ENCODE measurements at places on chromosomes 5 and 9. TPM values are rescaled to one million over a fixed set of nuclear protein-coding genes. Genes with fewer than 3 reads are reported as not detected.

DNA sequence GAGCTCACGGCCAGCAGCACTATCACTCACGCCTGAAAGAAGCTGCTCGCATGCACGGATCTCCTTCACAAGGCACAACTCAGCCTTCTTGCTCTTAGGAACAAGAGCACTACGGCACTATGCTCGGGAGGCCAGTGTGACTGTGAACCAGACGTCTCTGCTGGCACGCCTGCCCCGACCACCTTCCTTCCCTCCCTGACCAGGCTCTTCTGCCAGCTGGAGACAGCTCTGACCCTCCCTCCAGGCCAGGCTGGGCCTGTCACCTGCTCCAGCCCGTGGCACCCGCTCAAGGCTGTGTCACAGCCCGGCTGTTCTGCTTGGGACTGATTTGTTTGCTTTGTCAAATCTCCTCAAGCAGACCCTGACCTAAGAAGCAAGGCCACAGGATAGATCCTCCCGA is 7.0 kb downstream of the TBC1D9B start:
- no peak for DNase-seq

DNA sequence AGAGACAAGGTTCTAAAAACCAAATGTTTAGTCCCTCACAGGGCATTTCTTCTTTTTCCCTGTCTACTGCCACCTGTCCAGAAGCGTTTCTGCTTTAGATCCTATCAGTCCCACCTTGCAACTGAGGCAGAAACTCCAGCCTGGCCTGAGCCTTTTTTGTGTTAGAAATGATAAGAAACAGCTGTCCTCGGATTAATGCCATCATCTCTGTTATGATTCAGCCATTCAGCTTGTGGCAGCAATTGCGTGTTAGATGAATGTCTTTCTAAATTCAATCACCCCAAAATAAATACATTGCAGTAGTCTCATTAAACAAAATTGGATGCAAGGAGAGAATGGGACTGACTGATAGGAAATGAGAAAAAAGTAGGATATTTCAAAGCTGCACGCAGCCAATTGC is 28.3 kb upstream of the FRMPD1 start:
- no peak for DNase-seq

ACOT12 gene
- not detected for total RNA-seq

- DNase-seq: no peak
These were observed 49.2 kb downstream of the MRPL36 start for GRCh38 chr5:1750469-1750868.

DNA sequence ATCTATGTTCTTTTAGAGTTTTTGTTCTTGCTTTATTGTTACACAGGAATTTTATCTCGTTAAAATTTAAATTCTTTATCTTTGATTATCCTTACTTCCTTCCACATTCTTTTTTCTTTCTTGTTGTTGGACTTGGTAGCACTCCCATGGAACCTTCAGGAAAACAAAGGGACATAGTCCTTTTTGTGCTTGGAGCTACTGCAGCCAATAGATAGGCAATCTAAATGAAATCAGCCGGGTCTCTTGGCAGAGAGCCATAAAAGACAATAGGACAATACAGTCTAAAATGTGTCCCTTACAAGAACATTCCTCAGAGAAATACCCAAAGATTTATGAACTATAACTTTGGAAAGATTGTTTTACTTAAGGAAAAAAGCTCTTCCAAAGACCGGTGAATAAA is 548.1 kb upstream of the C9orf72 start:
- no peak for DNase-seq

GRCh38 chr5:178551059-178551458 is 39.1 kb downstream of the COL23A1 start:
- DNase-seq: no peak

NMRK1 gene
- total RNA-seq: 11.1 TPM

DNA sequence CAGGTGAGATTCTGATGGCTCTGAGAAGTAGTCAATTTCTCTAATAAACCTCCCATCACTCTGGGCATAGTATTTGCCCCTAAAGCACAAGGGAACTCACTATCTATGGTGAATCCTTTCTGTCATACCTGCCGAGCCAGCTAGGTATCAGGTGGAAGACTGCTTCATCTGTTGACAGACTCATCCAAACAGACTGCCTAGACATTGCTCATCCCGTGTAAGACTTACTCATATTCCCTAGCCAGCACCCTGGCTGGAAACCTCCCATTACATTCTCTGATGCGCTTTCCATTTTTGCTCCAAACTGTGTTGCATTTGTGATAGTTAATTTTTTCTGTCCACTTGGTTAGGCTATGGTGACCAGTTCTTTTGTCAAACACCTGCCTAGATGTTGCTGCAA is 595.9 kb downstream of the DNAH5 start:
- no peak for DNase-seq

ZNF354C gene
- total RNA-seq: 3.4 TPM

DNA sequence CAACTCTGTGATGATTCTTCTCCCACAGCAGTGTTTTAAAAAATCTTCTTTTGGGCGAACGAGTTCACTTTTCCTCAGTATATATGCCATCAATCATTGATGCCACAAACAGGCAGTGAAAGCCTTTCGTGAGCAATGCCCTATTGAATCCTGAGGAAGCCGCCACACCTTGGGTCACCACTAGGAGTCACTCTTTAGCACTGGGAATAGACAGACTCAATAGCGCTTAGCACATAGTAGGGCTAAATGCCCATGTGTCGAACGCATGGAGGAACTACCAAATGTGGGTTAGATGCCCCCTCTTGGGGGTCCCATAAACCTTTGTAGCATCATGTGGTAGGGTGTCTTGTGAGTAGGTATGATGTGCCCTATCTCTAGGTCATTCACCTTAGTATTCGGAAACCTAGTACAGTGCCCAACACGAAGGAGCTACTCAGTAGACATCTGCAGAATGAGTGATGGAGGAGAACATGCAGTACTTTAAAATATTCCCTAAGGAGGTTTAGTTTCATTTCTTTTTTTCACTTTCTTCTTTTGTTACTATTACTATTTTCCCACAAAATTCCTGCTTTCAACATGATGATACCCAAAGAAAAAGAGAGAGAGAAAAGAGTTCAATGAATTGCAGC is 603.7 kb downstream of the BNC2 start:
- no peak for DNase-seq

DNA sequence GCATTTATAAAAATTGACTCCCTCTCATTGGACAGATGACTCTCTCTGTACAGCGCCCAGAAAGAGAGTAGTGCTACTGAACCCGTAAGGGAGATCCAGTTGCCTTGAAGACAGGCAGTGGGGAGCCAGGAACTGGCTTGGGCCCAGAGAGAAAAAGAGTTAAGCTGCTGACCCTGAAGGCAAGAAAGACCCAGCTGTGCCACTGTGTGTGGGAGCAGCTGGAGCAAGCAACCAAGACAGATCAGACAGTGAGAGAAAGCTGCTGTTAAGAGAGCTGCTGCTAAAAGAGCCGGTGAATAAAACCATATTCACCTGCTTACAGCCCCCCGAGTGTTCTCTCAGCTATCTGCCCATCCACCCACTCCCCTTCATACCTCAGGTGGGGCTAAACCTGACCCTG is 149.7 kb upstream of the ADAMTS16 start:
- DNase-seq: no peak

FBP1 gene
- 0.49 TPM for total RNA-seq

DNA sequence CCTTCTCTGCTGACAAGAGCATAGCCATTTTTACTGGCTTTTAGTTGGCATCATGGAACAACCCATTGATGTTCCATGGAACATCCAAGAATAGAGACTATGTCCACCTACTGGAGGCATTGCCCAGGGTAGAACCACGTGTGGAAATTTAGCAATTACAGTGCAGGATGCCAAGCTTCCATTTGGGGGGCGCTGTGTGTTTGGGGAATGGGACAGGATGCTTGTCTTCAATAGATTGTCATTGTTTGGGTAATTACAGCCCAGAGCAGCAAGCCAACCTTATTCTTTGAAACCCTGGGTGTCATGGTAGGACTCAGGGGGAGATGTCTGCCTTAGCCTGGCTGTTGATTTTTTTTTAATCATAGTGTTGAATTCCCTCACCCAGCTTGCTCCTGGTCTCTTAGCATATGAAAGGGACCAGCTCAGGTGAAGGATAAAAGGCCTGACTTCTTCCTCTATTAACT is 171.1 kb downstream of the DOCK2 start:
- no peak for DNase-seq

DNA sequence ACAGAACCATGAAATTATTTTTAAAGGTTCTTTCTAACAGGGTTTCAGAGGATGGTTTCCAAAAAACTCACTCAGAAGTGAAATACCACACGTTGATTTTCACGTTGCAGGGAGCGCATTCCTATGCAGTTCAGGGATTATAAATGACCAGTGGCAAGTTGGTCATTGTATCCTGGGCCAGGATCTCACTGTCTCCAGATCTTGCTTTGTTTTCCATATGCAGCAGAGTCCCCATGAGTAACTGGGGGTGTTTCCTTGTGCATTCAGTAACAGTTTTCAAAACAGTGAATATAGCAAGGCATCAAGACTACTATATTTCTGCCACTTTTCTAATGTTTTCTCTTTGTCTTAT is 1064.9 kb upstream of the DMAC1 start:
- no peak for DNase-seq

KCNN2 gene
- not detected for total RNA-seq

DNA sequence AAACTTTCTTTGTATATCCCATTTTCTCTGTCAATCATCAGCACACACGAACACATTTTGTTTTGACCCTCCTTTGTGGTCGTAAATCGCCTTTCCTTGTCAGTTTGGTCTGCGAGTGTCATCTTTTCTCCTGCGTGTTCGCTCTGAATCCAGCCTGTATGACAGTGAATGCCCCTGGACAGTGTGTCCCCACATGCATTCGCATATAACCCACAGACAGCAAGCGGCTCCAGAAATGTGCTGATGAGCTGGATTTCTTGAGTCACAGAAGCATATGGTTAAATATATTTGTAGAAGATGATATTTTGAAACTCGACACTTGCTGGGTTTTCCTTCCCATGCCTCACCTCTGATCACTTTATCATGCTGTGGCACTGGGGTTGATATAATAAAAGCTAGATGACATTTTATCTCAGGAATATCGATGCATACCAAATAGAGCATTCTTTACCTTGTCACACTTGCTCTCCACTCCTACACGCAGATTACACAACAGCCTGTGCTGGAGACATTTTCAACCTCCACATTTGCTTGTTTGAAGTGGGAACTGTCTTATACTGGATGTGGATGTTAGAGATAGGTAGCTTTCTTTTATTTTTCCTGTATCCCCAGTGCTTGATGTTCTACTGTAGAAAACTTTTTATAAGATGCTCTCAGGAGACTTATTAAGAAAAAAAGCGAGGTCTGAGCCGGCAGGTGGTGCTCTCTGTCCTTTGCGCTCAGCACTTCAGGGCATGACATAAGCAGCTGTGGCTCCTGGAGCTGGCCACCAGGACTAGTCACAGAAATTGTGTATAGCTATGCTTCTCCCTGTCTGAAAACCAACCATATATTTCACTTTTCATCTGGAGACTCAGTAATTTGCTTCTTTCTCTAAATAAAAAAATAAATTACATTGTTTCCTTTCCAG is 215.1 kb downstream of the SH3GL2 start:
- DNase-seq: no peak

ZNF454 gene
- total RNA-seq: not detected

SWI5 gene
- 19.1 TPM for total RNA-seq

GRCh38 chr5:148107608-148108007 is 43.8 kb downstream of the SPINK5 start:
- DNase-seq: no peak

DNA sequence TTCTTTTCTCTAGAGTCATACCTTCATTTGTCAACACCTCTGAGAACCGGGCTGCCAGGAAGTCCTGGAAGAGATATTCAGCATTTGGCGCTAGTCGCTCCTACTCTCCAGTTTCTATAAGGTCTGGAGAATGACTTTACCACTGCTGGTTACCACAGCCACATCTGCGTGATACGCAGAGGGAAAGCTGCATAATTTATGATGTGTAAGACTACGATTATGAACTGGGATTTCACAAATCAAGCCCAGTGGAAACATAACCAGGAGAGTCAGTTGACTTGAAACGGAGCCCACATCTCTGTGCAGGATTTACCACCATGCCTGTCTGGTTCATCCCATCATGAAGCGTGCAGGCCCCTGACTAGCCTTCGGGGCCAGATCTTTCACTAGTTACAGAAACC is 72.6 kb downstream of the FGF1 start:
- DNase-seq: no peak

LTC4S gene
- 2.3 TPM for total RNA-seq

- no peak for DNase-seq
These were observed 98.4 kb downstream of the MAPKAP1 start for GRCh38 chr9:125608489-125609224.

- no peak for DNase-seq
These were observed 92.1 kb downstream of the PBX3 start for GRCh38 chr9:125839317-125839716.

DNA sequence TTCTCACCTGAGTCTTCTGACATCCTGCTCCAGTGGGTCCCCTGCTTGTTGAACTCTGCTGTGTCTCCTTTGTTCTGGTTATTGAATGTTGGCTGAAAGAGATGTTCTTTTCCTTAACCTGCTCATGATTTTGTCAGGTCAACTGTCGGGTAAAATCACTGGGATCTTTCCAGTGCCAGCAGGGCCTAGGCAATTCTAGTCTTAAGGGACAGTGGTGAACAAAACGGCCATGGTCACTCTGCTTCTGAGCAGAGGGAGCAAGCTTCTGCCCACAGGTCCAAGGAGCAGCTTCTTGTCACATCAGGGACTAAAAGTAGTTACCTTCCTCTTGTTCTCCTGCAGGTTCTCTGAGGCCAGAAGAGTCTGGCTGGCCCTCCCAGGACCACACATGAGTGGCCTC is 65.6 kb downstream of the SEC61B start:
- no peak for DNase-seq

LCN1 gene
- not detected for total RNA-seq

- DNase-seq: peak; percentile 39
These were observed 3.2 kb upstream of the SET start for GRCh38 chr9:128685636-128686489.

DNA sequence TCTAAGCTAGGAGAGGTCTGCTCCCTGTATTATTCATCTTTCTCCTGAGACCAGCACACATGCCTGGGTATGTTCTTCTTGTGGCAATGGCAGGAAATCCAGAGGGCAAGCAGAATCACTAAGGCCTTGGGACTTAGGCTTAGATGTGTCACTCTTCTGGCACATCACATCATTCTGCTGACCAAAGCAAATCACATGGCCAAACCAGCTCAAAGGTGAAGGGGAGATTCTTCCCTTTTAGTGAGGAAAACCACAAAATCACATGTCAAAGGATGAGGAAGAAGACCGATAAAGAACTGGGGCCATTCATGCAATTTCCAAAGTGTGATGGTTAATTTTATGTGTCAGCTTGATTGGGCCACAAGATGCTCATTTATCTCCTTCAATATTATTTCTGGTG is 5.7 kb upstream of the AGGF1 start:
- DNase-seq: no peak

DNA sequence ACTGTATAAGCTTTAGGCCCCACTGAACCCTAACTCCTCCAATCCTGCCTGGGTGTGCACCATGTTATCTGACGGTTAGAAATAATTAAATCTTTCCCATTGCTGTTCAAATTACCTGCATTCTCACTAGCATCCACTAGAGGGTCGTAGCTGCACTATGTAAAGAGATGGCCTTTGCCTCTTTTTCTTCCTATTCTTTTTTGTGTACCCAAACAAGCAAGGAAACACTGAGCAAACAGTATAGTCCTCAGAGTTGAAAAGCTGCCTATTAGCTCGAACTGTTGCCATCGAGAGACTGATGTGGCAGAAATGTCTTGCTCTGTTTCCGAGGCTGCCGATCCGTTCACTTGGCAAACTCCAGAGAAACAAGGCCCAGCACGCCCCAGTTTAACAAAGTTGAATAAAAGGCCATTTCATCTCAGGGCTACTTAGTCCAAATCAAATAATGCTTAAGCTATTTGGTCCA is 163.8 kb upstream of the TRPM3 start:
- DNase-seq: peak; percentile 7
